GM23338 (cell line): ENCODE measurements at places on chromosomes 1 and 21. TPM values are rescaled to one million over a fixed set of nuclear protein-coding genes. Genes with fewer than 3 reads are reported as not detected.

EEIG2 gene
- total RNA-seq: 42.5 and 44.5 TPM in 2 replicates

RIPPLY3 gene
- 2.5 and 2.6 TPM in 2 replicates for total RNA-seq

LCE1C gene
- not detected in 2 replicates for total RNA-seq

WNT4 gene
- total RNA-seq: 0.59 TPM in 1 of 2 replicates, not detected in the other

DNALI1 gene
- total RNA-seq: 5.4 TPM in 2 replicates

GJA8 gene
- total RNA-seq: not detected in 2 replicates

FALEC gene
- not detected in 2 replicates for total RNA-seq

MRPL9 gene
- 88.5 and 89.0 TPM in 2 replicates for total RNA-seq

CRYBG2 gene
- total RNA-seq: 10.0 and 18.4 TPM in 2 replicates

SELP gene
- total RNA-seq: not detected in 2 replicates

TARS2 gene
- total RNA-seq: 27.1 and 28.4 TPM in 2 replicates

CD1E gene
- not detected in 2 replicates for total RNA-seq

CD5L gene
- not detected in 2 replicates for total RNA-seq

TIAM1 gene
- total RNA-seq: 15.8 and 20.0 TPM in 2 replicates

LAMC2 gene
- total RNA-seq: 19.0 and 19.5 TPM in 2 replicates

FCGR1A gene
- not detected in 2 replicates for total RNA-seq

HPDL gene
- total RNA-seq: 60.7 and 82.1 TPM in 2 replicates

UMODL1 gene
- not detected in 2 replicates for total RNA-seq

MSH4 gene
- total RNA-seq: 0.24 and 0.97 TPM in 2 replicates

RAB7B gene
- not detected in 2 replicates for total RNA-seq
